Stimulated activated CD8-positive, alpha-beta memory T cell treated with anti-CD3 and anti-CD28 coated beads, Interleukin-7, amount 100 ng/mL, for 1 hour (primary cell): ENCODE measurements at places on chromosomes 11 and 22.

DNA sequence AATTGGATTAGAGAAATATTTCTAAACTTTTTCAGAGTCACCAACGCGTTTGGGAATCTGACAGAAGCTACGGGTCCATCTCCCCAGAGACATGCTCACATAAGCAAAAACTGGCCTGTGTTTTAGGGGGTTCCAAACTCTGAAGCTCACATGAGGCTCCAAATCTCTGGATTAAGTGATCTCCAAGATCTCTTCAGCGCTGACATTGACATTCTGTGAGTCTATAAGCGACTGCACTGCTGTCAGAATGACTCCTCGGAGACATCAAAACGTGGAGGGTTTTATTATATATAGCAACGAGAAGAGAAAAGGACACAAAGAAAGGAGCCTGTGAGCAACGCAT, 642 bp upstream of the SIK2 start:
- no peak for DNase-seq

GRCh38 chr22:41229730-41230400, 10.9 kb downstream of the CHADL start:
- no peak for DNase-seq

DNA sequence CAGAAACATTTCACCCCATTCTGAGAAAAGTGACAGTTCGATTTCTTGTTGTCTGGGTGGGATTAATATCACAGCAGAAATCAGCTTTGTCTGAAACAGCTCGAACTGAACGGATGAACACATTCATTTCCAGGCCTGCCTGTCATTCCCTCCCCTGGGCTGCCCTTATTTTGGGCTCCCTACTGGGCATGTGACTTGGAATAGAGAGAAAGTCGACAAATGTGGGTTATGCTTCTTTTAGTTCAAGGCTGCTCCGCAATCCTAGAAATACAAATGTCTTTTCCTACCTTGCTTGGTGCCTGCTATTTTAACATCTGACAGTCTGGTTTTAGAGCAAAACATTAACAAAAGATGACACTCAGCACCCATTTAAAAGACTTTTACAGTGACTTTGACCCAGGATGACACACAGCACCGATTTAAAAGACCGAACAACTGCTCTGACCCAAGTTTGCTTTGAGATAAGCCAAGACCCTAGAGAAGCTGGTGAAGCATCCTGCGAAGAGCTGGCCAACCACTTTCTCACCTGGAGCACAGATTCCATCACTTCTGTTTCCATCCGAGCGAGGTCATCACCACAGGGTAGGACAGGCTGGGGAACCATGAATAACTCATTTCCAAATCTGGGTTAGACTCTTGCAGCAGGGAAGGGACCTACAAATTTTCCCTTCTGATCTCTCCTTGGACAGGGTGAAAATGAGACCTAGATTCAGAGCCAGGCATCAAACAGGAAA, 13.1 kb downstream of the CLMP start:
- DNase-seq: no peak

DNA sequence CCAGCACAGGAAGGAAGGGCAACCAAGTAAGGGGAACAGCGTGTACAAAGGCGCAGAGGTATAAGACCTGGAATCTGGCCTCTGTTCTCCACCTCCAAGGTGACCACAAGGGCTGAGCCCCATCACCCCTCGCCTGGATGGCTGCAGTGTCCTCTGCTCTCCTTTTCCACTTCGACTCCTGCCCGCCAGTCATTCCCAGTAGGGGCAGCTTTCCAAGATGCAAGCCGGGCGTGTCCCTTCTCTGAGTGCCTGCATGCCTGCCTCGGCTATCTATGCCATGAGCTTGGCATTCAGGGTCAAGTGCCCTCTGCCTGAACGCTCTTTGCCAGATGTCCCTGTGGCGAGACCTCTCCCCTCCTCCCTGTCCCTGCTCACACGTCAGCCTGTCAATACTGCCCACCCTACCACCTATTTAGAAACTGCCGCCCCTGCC, 17.0 kb downstream of the FADS3 start:
- no peak for DNase-seq

DNA sequence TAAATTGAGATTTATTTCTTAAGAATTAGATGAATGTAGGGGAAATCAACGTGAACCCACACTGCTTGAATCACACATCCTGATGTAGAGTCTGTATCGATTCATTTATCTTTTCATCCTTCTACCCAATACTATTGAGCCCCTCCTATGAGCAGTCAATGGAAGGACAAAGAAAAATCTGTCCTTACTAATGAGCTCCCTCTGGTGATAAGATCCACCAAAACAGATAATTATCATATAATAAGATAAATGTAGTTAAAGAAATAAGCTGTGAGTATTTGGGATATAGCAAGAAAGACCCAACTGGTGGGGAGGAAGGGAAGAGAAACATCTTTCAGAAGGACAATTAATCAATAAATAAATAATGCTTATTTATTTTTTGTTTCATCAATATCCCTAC, 385.1 kb upstream of the CCDC90B start:
- DNase-seq: no peak

DNA sequence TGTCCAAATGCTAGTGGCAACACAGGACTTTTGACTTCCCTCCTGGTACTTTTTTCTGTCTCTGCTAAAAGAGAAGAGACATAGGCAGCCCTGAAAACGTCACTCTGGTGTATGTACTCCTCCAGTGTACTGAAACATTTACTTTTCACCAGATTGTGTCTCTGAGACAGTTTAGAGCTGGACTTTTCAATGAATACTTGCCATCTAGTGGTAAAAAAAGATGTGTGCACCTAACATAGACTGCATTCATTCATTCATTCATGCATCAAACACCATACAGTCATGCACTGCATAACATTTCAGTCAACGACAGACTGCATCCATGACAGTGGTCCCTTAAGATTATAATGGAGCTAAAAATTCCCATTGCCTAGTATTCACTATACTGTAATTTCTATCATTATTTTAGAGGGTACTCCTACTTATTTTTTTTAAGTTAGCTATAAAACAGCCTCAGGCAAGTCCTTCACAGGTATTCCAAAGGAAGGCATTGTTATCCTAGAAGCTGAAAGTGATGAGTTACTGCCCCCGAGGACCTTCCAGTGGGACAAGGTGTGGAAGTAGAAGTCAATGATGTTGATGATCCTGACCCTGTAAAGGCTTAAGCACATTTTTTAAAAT, 186.2 kb downstream of the SPON1 start:
- DNase-seq: no peak

DNA sequence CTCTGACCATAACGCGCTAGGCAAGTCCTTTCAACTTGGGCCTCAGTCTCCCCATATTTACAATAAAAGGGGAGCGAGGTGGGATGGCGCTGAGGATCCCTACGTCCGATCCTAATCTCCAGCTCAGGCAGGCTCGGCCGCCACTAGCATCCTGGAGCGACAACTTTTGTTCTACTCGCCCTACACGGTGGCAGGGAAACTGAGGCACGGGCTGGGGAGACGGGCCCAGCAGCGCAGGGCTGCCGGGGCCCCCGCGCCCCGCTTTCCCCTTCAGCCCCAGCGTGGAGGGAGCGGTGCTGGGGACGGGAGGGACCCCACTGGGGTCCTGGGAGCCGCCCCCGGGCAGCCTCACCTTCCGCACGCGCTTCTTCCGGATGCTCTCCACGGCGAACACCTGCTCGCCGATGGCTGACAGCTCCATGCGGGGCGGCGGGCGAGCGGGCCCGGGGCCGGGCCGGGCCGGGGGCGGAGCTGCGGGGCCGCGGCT, 413 bp downstream of the CBX7 start:
- no peak for DNase-seq

GRCh38 chr11:126722006-126722736, 278.4 kb downstream of the KIRREL3 start:
- DNase-seq: no peak

DNA sequence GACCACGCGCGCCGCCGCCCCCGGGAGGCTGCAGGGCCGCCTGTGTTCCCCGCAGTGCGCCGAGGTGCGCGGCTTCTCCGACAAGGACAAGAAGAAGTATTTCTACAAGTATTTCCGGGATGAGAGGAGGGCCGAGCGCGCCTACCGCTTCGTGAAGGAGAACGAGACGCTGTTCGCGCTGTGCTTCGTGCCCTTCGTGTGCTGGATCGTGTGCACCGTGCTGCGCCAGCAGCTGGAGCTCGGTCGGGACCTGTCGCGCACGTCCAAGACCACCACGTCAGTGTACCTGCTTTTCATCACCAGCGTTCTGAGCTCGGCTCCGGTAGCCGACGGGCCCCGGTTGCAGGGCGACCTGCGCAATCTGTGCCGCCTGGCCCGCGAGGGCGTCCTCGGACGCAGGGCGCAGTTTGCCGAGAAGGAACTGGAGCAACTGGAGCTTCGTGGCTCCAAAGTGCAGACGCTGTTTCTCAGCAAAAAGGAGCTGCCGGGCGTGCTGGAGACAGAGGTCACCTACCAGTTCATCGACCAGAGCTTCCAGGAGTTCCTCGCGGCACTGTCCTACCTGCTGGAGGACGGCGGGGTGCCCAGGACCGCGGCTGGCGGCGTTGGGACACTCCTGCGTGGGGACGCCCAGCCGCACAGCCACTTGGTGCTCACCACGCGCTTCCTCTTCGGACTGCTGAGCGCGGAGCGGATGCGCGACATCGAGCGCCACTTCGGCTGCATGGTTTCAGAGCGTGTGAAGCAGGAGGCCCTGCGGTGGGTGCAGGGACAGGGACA, 2.7 kb downstream of the NLRP6 start:
- no peak for DNase-seq
